ENCODE measurements at places on chromosomes 13 and 19. TPM values are rescaled to one million over a fixed set of nuclear protein-coding genes. Genes with fewer than 3 reads are reported as not detected.

GPR180 gene
- total RNA-seq, result 10.6 TPM

KRTDAP gene
- not detected for total RNA-seq

YIPF2 gene
- 32.4 TPM for total RNA-seq

NXNL1 gene
- not detected for total RNA-seq

IZUMO2 gene
- total RNA-seq, result not detected

RFPL4A gene
- not detected for total RNA-seq

NLRP11 gene
- not detected for total RNA-seq

ERFL gene
- total RNA-seq, result not detected

TMEM190 gene
- not detected for total RNA-seq

TTC9B gene
- total RNA-seq, result 59.0 TPM

PLA2G4C gene
- 9.7 TPM for total RNA-seq

ZNF549 gene
- 18.7 TPM for total RNA-seq
